Stimulated activated CD4-positive, alpha-beta T cell treated with anti-CD3 and anti-CD28 coated beads, Interleukin-12 subunit alpha, Interleukin-12 subunit beta, amount 100 ng/mL, for 4 hours (primary cell): ENCODE measurements at places on chromosomes 6 and 20.

DNA sequence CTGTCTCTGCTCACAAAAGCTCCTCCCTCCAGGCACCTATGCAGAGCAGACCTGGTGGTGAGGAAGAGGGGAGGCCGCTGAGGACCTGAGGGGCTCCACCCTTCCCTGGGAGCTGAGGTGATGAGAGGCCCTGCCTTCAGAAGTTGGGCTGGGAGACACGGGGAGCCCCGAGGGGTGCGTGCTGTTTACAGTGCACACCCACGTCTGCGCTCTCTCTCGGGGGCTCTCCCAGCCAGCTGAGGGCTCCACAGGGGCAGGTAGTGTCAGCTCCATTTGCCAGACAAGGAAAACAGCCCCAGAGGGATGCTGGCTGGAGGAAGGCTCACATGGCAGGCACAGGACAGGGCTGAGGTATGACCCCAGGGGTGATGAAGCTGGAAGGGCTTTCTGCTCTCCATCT lies 13.5 kb upstream of the NOL4L start:
- no peak for DNase-seq

GRCh38 chr6:89888871-89889270 lies 5.4 kb upstream of the GJA10 start:
- DNase-seq: no peak

DNA sequence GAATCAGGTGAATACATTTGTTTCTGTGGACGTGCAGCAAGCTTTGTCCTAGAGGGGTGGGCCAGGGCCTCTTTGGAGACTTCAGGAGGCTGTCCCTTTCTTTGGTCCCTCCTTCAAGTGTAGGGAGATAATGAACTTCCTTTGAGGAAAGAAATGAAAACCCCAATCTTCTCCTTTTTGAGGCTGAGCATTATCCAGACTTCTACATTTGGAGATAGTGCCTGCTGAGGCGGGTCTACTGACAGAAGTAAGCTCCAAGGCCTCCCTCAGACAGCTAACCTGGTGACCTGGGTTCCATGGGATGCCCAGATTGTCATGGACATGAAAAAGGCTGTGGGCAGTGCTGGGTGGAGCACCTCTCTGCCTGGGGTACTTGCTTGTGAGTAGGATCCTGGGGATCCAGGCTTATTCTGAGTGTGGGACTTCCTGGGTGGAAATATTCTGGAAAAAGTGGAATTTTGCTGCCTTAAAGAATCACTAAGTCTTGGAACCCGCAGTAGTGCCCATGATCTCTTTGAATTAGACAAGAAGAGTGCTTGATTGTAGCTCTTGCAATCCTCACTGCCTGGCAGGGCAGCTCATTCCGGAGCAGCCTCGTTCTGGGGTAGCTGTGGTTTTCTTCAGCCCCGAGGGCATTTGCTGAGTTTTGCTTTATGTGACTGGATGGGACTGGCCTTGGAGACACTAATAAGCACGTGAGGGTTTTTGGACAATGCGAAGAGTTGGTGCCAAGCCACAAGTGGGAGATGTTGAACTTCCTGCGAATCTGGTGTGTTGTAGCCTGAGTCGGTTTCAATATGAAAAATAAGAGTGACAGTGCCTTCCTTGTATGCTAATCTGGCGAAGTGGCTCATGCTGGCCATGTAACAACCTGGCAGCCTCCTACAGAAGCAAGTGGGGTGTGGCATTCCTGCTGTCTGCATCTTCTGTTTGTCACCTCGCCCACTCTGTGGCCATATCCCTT lies 28.1 kb downstream of the SNRNP48 start:
- DNase-seq: no peak

- peak; percentile 20 for DNase-seq
Observed at GRCh38 chr20:16803965-16804792, 56.0 kb downstream of the OTOR start.

DNA sequence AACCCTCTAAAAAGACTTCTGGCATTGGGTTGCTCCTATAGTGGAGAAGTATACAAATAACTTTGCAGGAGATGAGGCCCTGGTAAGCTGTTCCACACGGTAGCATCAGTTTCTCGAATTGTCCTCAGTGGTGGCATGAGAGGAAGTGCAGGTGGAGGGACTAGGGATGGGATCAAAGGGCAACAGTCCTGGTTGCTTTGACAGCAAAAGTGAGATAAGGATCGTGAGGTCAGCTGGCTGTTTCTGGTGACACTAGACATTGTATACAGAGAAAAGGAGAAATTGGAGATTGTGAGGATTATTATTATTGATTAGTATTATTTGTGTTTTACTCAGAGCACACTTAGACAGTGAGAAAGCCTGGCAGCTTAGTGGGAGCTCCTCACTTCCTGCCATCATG lies 61.3 kb upstream of the EXOC2 start:
- DNase-seq: no peak

- no peak for DNase-seq
Observed at GRCh38 chr6:27187231-27188060, 60.1 kb upstream of the PRSS16 start.

DNA sequence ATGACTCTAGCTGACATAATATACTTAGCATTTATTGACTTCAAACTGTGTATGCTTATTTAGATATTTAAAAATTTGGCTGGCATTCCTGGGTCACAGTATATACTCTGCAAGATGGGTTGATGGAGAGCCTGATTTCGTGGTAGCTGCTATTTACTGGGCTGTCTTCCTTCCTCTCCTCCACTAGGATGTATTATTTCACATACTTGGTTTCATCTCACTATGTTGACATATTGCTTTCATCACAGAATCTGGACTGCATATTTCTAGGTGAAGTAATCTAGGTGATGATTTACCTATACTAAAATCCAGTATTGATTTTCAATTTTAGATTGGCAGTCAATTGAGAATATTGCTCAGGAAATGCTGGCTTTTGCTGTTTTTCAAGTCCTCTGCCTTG lies 15.7 kb downstream of the AFDN start:
- no peak for DNase-seq

DNA sequence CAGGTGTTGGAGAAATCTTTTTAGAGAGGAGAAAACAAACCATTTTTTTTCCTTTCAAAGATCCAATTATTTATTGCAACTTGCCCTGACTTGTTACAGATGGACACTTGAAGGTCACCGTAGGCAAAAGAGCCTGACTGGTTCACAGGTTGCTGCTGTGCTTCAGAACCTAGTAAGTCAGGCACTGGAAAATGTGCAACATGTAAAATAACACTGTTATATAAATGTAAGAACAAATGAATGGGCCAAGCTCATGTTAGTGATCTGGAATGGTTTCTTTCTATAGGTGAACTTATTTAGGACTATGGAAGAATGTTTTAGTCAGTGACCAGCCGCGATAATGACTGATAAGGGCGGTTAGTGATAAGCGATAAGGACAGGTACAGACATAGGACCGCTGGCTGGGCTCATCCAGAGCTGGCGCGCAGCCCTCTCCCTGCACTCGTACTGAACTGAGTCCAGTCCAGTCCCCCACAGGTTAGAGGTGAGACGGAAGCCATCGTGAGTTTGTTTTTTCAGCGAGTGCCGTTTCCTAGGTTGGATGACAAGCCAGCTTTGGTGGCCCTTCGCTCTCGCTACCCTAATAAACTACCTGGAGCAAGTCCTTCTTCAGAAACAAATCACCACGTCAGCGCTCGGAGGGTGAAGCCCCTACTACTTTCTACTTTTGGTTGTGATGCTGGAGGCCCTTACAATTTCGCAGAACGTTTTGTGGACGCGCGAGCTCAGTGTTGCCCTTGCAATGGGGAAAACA lies 94.4 kb upstream of the PRDM1 start:
- peak; percentile 25 for DNase-seq

DNA sequence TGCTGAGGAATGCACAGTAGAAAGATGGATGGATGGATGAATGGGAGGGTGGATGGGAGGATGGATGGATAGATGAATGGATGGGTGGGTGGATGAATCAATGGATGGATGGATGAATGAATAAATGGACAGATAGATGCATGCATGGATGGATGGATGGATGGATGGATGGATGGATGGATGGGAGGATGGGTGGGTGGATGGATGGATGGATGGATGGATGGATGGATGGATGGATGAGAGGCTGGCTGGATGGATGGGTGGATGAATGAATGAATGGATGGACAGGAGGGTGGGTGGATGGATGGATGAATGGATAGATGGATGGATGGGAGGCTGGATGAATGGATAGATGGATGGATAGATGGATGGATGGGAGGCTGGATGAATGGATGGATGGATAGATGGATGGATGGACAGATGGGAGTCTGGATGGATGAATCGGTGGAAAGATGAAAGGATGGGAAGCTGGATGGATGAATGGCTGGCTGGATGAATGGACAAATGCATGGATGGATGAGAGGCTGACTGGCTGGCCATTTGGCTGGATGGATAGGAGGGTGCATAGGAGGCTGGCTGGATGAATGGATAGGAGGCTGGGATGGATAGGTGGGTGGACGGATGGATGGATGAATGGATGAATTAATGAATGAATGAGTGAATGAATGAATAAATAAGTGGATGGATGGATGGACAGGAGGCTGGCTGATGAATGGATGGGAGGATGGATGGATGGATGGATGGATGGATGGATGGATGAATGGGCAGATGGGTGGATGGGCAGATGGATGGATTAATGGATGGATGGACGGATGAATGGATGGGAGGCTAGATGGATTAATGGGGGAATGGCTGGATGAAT lies 28.3 kb upstream of the NOL4L start:
- DNase-seq: no peak

GRCh38 chr20:49247169-49247723 lies 28.0 kb downstream of the DDX27 start:
- DNase-seq: no peak

- DNase-seq: no peak
Observed at GRCh38 chr6:170089963-170090362, 200.9 kb downstream of the DLL1 start.

GRCh38 chr6:27254566-27254965 lies 7.1 kb downstream of the PRSS16 start:
- DNase-seq: no peak

DNA sequence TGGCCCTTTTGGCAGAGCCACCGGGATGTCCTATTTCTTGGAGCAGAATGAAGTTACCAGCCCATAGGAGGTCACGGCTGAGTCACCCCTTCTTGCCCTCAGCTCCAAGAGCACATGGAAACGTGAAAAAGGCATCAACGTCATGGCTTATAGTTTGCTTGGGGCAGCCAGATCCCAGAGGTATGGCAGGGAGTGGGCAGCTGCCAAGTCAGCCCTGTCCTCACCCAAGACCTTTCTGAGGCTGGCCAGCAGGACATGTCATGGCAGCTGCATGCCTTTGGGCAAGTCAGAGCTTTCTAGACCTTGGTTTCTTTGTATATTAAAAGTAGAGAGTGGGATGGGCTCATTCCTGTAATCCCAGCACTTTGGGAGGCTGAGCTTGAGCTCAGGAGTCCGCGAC lies 8.2 kb upstream of the MDFI start:
- DNase-seq: no peak

DNA sequence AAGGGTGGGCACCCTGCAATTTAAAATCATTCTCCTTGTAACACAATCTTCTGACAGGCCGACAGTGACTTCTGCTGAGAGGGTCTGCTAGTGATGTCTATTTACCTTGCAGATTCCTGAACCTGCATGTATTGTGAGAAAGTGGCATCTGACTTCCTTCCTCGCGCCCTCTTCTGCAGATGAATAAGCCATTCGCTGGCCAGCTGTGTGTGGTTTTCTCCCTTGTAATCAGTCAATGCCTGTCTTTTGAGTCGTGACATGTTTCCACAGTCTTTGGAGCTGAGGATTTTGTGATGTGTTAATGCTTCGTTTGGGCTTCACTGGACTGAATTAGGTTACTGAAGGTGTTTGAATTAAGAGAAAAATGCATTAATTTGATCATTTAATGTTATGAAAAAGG lies 125.3 kb downstream of the GRM1 start:
- no peak for DNase-seq

DNA sequence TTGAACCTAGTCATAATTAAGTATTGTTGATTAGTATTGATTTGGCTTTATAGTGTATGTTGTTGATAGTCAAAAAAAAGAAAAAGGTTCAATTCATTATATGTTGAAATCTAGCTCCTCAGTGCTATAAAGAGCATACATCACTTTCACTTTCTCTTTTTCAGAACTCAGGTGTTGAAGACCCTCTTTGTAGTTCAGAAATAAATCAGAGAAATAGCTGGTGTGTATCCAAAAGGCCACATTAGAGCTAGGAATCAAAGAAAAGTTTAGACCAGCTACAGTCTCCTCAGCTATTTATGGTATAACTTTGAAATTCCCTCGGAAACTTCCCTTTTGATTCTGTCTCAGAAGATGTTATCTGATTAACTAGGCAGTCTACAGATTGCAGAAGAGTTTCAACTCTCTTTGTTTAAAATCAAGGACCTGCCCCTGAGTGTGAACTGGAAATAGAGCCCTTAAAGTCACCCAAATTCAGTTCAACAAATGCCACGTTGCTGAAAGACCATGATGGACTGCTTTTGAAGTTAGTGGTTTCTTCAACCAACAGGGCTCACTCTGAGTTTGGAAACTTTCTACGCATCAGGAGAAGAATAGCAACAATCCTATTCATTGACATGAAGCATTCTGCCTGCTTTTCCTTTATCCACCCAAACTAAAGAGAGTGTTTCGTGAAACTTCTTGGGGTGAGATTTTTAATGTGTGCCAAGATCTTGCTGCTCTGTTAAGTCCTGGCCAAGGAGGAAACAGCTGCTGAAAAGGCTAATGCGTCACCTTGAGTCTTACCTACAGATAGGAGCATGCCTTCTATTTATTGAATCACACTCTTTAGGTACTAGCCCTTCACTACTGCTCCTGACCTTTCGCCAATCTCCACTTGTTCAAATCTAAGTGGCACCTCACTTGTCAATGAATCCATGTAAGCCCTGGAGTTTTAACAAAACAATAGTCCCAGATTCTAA lies 111.7 kb downstream of the TNFRSF21 start:
- DNase-seq: no peak

DNA sequence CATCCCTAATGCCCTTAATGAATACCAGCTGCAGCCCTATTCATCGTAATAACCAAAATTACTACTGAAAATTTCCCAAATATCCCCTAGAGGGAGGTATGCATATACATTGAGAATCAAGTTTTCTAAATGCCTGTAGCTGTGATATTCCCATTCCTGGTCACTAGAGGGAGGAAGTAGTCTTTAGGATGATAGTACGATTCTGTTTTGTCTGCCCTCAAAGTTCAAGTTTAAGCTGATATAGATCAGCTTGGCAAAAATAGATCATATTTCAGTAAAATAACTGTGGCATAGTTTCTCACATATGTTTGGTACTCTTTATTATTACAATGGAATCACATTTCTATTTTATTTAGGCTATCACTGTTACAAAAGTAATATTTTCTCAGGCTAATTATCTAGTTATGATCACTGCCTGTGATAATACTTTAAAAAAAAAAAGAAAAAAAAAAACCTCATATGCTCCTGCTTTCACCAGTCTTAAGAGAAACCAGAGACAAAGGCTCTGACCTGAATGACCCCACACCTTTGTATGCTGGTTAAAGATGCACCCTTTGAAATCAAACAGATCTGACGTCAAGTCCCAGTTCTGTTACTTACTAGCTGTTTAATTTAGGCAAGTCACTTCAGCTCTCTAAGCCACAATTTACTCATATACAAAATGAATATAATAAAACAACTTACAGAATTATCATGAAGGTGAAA lies 11.0 kb downstream of the TSPYL1 start:
- no peak for DNase-seq

GRCh38 chr6:89458704-89459103 lies 25.8 kb downstream of the ANKRD6 start:
- DNase-seq: no peak

- peak; percentile 23 for DNase-seq
Observed at GRCh38 chr20:62142252-62143080, 728 bp downstream of the PSMA7 start.

- no peak for DNase-seq
Observed at GRCh38 chr6:52045481-52045880, 41.9 kb downstream of the PKHD1 start.
